Endodermal cell (in vitro differentiated cells): ENCODE measurements at places on chromosomes 7 and 10.

- H3K4me1 ChIP-seq: no peaks in the 10 kb centered on the region
- H3K27me3 ChIP-seq: no peaks in the 10 kb centered on the region
- peaks cover 31% of the 10 kb centered on the region for H3K36me3 ChIP-seq
- no peak for DNase-seq
Measured at GRCh38 chr7:103343758-103344452, 662 bp downstream of the DNAJC2 start.

DNA sequence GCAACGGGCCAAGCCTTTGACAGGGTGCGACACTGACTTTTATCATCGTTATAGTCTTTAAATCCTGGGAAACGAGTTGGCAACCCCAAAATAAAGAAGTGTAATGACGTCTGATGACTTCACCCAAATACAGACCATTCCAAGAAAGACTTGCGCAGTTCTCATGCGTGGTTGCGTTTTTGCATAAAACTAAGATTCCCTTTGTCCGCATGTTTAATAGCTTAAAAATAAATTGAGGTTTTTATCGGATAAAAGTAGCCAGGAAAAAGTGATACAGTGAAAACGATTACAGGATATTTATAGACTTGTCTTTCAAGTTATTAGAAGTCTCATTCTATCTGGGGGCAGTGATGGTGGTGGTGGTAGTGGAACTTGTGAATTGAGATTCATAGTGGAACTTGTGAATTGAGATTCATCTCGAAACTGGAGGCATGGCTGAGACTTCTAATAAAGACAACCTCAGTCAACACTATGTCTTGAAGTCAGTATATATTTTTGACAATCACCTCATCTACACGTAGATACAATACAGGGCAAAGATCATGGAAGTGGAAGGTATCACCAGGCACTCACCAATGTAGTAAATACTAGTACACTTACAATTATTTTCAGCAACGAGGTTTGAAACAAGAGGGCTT is 1.2 kb upstream of the NAMPT start:
- H3K4me3 ChIP-seq: peak overlapping the region; percentile 89
- H3K36me3 ChIP-seq: peaks cover 16% of the 10 kb centered on the region

GRCh38 chr10:129601737-129602136 is 134.7 kb downstream of the MGMT start:
- peaks cover 18% of the 10 kb centered on the region for H3K4me1 ChIP-seq
- peak; percentile 13 for DNase-seq
- no peak overlapping the region for H3K4me3 ChIP-seq
- H3K27ac ChIP-seq: no peak overlapping the region
- H3K36me3 ChIP-seq: no peaks in the 10 kb centered on the region

- H3K4me3 ChIP-seq: no peak overlapping the region
- no peaks in the 10 kb centered on the region for H3K27me3 ChIP-seq
- DNase-seq: no peak
- H3K4me1 ChIP-seq: no peaks in the 10 kb centered on the region
- H3K36me3 ChIP-seq: no peaks in the 10 kb centered on the region
Measured at GRCh38 chr7:124810605-124811004, 45.0 kb upstream of the GPR37 start.
